GM23248 (cell line): ENCODE measurements at places on chromosomes 2 and 18. TPM values are rescaled to one million over a fixed set of nuclear protein-coding genes. Genes with fewer than 3 reads are reported as not detected.

- DNase-seq = peak; percentile 32
- H3K27me3 ChIP-seq = peaks cover 41% of the 10 kb centered on the region
- H3K4me1 ChIP-seq = no peaks in the 10 kb centered on the region
- H3K36me3 ChIP-seq = no peaks in the 10 kb centered on the region
- H3K27ac ChIP-seq = no peak overlapping the region
Measured at GRCh38 chr2:230830428-230830827, 34.3 kb upstream of the ITM2C start.

DNA sequence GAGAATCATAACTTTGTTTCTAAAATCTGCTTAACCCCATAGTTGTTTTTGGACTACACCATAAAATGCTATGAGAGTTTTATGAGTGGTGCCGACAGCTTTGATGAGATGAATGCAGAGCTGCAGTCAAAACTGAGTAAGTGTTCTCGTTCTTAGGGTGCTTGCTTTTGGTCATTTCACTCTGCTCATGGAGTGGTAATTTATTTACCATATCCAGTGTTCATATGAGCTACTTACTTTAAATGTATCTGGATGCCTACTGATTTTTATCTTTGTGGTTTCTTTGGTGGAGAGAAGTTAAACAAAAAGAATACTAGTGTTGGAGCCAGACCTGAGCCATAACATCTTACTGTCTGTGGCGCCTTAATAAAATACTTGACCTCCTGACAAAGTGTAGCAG lies 16.4 kb downstream of the NDC80 start:
- H3K4me3 ChIP-seq = no peak overlapping the region
- H3K27ac ChIP-seq = no peak overlapping the region
- no peak for DNase-seq
- H3K36me3 ChIP-seq = peaks cover 9% of the 10 kb centered on the region

GRCh38 chr2:25297738-25298137 lies 44.0 kb downstream of the DNMT3A start:
- H3K4me1 ChIP-seq = peaks cover 18% of the 10 kb centered on the region; the same call in 1 of the 2 replicates
- H3K4me3 ChIP-seq = no peak overlapping the region
- H3K27ac ChIP-seq = no peak overlapping the region
- DNase-seq = no peak
- no peaks in the 10 kb centered on the region for H3K36me3 ChIP-seq

DNA sequence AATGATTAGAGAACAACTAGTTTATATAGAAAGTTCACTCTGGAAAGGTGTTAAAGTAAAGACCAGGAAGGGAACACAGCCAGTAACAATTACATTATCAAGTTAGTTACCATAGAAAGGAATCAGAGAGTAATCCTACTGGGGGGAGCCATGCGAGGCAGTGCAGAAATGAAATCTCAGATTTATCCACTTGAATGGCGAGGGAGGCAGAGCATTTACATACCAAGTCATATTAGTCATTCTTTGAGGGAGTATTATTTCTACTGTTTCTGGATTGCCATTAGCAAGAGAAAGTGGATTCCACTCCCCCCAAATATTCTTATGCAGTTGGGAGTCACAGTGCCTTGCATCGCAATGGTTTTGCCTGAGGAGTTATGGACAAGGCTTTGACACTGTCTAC lies 472.7 kb upstream of the TRIB2 start:
- H3K4me3 ChIP-seq = no peak overlapping the region
- peak; percentile 29 for DNase-seq
- H3K27me3 ChIP-seq = no peaks in the 10 kb centered on the region
- no peaks in the 10 kb centered on the region for H3K36me3 ChIP-seq

DNA sequence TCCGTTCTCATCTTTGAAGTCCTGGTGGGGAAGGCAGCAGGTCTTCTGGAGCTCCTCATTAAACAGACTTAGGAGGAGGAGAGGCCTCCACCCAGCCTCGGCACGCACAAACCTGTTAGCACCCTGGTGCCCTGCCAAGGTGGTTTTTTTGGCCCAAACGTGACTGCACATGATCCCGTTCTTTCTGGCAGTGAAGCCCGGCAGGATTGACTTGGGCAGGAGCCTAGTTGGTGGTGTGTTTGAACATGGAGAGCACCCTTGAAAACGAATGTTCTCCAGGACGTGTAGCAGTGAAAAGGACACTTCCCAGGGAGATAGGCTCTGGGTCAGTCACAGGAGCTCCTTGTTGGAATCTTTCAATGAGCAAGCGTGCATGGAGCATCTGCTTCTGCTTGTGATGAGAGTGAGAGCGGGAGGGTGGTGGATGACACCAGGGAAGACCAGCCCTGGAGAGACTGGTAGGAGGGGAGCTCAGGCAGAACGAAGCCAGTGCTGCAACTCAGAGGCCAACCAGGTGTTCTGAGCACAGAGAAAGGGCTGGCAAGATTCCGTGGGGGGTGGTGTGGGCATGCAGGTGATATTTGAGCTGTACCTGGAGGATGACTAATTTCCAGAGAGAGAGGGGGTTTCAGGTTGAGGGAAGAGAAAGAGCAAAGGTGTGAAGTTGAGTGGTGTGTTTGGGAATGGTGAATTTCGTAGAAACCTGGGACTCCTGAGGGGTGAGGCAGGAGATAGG lies 73.8 kb downstream of the TANC1 start:
- H3K4me3 ChIP-seq = no peak overlapping the region
- no peaks in the 10 kb centered on the region for H3K36me3 ChIP-seq
- H3K4me1 ChIP-seq = peaks cover 13% of the 10 kb centered on the region

- H3K27ac ChIP-seq = peak overlapping the region; percentile 3; the same call in 1 of the 2 replicates
- peaks cover 55% of the 10 kb centered on the region for H3K4me1 ChIP-seq
- H3K27me3 ChIP-seq = no peaks in the 10 kb centered on the region
- H3K4me3 ChIP-seq = no peak overlapping the region
- peak; percentile 66 for DNase-seq
Measured at GRCh38 chr18:44731530-44732237, 51.0 kb downstream of the SETBP1 start.

GRCh38 chr2:120690521-120690920 lies 45.1 kb upstream of the GLI2 start:
- peaks cover 8% of the 10 kb centered on the region for H3K4me1 ChIP-seq
- 0 out of 2 replicates have a peak, but pooled peaks cover 4% of the 10 kb centered on the region for H3K27me3 ChIP-seq
- H3K27ac ChIP-seq = no peak overlapping the region

- no peak overlapping the region for H3K4me3 ChIP-seq
- H3K36me3 ChIP-seq = no peaks in the 10 kb centered on the region
Measured at GRCh38 chr18:45164551-45164950, 450.7 kb upstream of the SLC14A2 start.

GRCh38 chr18:35841283-35841682 lies 131.2 kb upstream of the RMP24 start:
- no peaks in the 10 kb centered on the region for H3K27me3 ChIP-seq
- no peak overlapping the region for H3K4me3 ChIP-seq
- H3K27ac ChIP-seq = no peak overlapping the region
- H3K4me1 ChIP-seq = no peaks in the 10 kb centered on the region
- H3K36me3 ChIP-seq = no peaks in the 10 kb centered on the region

GRCh38 chr2:219918254-219918653 lies 290.8 kb downstream of the SLC4A3 start:
- no peaks in the 10 kb centered on the region for H3K36me3 ChIP-seq
- H3K27ac ChIP-seq = no peak overlapping the region
- no peaks in the 10 kb centered on the region for H3K4me1 ChIP-seq
- H3K4me3 ChIP-seq = no peak overlapping the region

DNA sequence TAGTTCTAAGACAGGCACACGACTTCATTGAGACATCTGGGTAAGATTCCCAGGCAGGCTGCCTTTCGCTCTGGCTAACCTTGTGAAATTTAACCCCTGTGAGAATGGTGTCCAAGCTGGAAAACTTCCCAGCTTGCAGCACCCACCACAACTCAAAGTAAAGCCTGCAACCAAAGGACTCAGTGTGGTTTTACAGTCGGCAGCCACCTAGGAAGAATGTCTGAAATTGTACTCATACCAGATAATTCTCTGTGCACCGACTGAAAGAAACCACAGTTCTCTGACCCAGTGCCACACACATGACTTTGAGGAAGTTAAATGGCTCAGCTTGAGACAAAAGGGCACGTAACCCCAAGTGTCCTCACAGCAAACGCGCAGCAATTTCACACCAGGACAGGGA lies 125.7 kb downstream of the RBMS1 start:
- peaks cover 17% of the 10 kb centered on the region for H3K36me3 ChIP-seq
- peak overlapping the region; percentile 49 for H3K4me3 ChIP-seq
- H3K27ac ChIP-seq = peak overlapping the region; percentile 88

DNA sequence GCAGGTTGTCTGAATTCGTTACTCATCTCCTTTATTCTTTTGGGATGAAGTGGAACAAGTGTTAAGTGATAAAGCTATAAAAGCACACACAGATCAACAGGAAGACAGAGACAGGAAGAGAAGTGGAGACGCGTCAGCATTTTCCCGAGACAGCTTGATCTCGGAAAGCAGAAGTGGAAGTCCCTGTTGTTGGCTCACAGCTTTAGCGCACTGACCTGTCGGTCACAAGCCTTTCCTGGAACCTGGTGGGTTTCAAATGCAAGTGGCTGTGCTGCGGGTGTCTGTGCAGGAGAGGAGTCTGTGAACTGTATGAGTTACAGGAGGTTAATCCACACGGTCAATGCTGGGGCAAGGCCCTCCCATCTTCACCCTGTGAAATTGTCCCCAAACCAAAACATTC lies 116.6 kb upstream of the PELI1 start:
- H3K27ac ChIP-seq = no peak overlapping the region
- peaks cover 13% of the 10 kb centered on the region for H3K4me1 ChIP-seq
- no peaks in the 10 kb centered on the region for H3K27me3 ChIP-seq
- no peaks in the 10 kb centered on the region for H3K36me3 ChIP-seq
- no peak for DNase-seq

GRCh38 chr2:16666449-16666801 lies 791 bp upstream of the CYRIA start:
- no peak for DNase-seq
- H3K27ac ChIP-seq = no peak overlapping the region
- no peak overlapping the region for H3K4me3 ChIP-seq
- no peaks in the 10 kb centered on the region for H3K36me3 ChIP-seq
- H3K4me1 ChIP-seq = no peaks in the 10 kb centered on the region

DNA sequence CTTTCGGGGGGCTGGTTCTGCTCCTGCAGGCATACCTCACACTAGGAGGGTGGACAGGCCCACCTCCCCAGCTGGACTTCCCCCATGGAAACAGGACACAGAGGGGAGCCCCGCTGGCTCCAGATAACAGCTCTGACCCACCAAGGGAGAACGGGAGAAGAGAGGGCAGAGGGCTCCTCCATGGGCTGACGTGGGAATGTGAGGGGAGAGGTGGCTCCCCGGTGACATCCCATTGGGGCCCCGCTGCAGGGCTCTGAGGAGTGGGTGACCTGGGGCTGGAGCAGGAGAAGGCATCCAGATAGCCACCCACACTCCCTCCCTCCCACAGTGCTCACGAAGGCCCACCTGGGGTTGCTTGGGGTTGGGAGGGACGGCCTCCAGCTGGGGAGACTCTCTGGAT lies 45.9 kb downstream of the FBLN7 start:
- no peaks in the 10 kb centered on the region for H3K27me3 ChIP-seq
- no peaks in the 10 kb centered on the region for H3K4me1 ChIP-seq
- no peak for DNase-seq

GRCh38 chr2:26838121-26838906 lies 9.6 kb upstream of the DPYSL5 start:
- H3K27me3 ChIP-seq = peaks cover 6% of the 10 kb centered on the region
- no peak overlapping the region for H3K27ac ChIP-seq

DNA sequence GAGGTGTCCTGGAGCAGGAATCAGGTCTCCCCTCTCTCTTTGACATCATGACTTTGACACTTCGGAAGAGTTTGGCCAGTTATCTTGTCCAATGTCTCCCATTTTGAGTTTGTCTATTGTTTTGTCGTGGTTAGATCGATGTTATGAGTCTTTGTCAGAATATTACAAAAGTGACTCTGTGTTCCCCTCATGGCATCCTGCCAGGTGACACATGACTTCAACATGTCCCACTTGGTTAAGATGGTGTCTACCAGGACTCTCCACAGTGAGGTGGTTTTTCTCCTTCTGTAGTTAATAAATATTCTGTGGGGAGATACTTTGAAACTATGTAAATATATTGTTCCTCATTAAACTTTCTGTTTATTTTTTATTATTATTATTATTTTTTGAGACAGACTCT lies 76.6 kb upstream of the BZW1 start:
- H3K4me1 ChIP-seq = no peaks in the 10 kb centered on the region
- no peak overlapping the region for H3K27ac ChIP-seq
- peak; percentile 38 for DNase-seq
- H3K4me3 ChIP-seq = no peak overlapping the region

DNA sequence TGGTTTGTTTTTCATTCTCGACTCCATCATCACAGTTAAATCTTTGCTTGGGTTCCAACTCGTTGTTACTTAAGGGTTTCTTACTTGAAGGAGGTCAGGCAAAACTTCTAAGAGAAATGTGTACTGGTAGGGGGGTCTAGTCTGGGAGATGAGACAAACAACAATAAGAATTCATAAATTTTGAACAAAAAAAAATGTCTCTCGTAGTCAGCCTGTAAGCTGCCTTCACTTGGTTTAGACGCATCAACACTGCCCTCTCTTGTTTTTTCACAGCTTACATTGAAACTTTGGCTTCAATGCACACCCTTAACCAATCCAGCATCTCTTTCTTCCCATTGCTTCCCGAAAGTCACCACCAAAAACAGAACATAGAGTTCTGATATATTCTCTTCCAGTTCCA lies 576.4 kb upstream of the PIK3C3 start:
- H3K27ac ChIP-seq = no peak overlapping the region
- no peaks in the 10 kb centered on the region for H3K27me3 ChIP-seq
- no peaks in the 10 kb centered on the region for H3K4me1 ChIP-seq
- peak overlapping the region; percentile 39 for H3K4me3 ChIP-seq
- no peaks in the 10 kb centered on the region for H3K36me3 ChIP-seq

GRCh38 chr18:79107886-79108285 lies 38.7 kb downstream of the ATP9B start:
- H3K27me3 ChIP-seq = no peaks in the 10 kb centered on the region
- H3K4me3 ChIP-seq = no peak overlapping the region
- H3K4me1 ChIP-seq = no peaks in the 10 kb centered on the region; the same call in 1 of the 2 replicates
- H3K27ac ChIP-seq = no peak overlapping the region
- H3K36me3 ChIP-seq = no peaks in the 10 kb centered on the region
- no peak for DNase-seq

PSMA8 gene
- total RNA-seq = not detected in 2 replicates

ACMSD gene
- not detected in 2 replicates for total RNA-seq

AFF3 gene
- total RNA-seq = 0.76 and 0.86 TPM in 2 replicates

GALR1 gene
- not detected in 2 replicates for total RNA-seq

TCF23 gene
- total RNA-seq = not detected in 2 replicates

HAAO gene
- not detected in 2 replicates for total RNA-seq

TTC39C gene
- 24.3 and 24.4 TPM in 2 replicates for total RNA-seq

MAP3K2 gene
- total RNA-seq = 39.6 and 41.0 TPM in 2 replicates

DES gene
- 0.51 and 2.7 TPM in 2 replicates for total RNA-seq
